AG10803 (cell line): ENCODE measurements at places on chromosomes 13 and 19.

DNA sequence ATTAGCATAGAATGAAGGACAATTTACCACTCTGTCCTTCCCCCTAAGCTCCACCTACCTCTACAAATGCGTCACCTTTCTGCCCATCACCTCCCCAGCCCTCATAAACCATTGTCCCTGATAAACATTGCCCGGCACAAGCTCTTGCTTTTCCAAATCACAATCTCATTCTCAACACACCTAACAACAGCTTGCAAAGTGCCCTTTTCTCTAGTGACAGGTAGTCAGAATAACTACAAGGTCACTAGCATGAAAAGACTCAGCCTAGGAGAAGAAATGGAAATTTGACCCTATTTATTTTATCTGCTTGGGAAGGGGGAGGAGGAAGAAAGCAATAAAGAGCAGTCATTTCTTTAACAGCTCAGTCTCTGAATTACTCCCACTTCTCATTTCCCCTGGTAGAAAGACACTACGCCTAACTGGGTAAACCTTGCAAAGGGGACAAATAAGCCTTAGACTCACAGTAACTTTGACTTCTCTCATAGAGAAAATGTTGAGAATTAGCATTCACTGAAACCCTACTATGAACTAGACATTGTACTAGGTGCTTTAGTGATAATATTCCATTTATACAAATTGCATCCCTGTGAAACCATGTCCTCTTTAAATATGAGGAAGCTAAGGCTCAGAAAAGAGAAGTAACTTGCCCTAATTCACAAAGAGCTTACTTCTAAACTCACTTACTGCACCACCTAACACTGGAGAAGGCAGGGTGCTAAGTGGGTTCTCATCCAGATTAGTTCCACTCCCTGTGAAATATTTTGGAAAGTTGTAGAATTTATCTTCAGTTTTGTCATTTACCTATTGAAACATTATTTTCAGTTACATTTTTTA lies 116.2 kb upstream of the FNDC3A start:
- DNase-seq: no peak

DNA sequence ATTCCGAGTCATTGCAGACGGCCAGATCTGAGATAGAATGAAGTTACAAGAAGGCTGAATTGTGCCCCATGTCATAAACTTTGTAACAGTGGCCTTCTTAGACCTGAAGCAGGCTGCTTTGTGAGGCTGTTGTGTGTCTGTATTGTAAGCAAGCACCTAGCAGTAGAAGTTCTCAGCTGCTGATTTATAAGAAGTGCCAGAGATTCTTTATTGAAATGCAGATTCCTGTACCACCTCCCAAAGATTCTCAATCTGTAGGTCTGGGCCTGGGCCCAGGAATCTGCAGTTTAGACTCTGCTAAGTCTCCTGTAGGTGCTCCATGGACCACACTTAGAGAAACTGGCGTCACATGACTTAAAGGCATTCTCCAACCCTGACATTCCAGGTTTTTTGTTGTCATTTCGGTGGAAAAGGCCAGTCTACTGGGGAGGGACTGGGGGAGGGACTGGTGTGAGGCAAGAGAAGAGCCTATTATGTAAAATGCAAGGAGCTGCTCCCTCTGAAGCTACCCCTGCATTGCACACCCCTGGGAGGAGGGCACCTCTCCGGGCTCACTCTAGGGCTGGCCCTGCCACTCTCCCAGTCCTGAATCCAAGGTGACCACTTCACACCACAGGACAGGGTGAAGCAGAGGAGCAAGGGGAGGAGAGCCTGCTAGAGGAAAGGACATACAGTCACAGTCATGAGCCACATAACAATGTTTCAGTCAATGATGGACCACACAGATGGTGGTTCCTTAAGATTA lies 769 bp upstream of the TMEM272 start:
- DNase-seq: no peak

DNA sequence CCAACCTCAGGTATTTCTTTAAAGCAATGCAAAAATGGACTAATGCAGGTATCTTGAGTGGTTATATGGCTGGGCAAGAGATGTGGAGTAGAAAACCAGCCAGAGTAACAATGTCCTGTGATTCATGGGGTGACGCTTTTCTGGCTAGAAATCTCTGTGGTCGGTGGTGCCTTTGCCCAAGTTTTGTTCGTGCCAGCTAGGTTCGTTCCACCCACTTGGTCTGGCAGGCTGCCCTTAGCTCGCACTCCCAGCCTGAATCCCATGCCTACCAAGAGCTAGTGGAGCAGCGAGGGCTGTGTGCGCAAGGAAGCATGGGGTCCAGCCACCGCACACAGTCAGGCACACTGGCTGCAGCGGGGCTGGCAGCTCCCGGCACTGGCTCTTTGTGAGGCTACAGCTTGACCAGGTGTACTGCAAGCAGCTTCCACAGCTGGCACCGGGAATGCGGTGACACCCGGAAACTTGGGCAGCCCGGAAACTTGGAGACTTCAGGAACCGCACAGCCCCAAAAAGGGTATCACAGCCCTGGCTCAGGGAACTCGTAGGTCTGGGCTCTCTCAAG lies 349.6 kb upstream of the PCDH20 start:
- DNase-seq: no peak

DNA sequence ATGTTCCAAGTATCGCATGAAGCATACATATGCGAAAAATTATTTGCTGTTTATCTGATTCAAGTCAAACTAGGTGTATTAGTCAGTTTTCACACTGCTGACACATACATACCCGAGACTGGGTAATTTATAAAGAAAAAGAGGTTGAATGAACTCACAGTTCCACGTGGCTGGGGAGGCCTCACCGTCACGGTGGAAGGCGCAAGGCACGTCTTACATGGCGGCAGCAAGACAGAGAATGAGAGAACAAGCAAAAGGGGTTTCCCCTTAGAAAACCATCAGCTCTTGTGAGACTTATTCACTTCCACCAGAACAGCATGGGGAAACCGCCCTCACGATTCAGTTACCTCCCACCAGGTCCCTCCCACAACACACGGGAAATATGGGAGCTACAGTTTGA lies 13.0 kb upstream of the PROZ start:
- no peak for DNase-seq

- no peak for DNase-seq
Measured at GRCh38 chr13:73082895-73083294, 24.1 kb downstream of the KLF5 start.

- DNase-seq: no peak
Measured at GRCh38 chr19:34578751-34579150, 97.2 kb downstream of the WTIP start.

- DNase-seq: no peak
Measured at GRCh38 chr13:67769987-67770341, 539.8 kb upstream of the PCDH9 start.

GRCh38 chr19:49264258-49264657 lies 60.7 kb downstream of the SLC6A16 start:
- no peak for DNase-seq

DNA sequence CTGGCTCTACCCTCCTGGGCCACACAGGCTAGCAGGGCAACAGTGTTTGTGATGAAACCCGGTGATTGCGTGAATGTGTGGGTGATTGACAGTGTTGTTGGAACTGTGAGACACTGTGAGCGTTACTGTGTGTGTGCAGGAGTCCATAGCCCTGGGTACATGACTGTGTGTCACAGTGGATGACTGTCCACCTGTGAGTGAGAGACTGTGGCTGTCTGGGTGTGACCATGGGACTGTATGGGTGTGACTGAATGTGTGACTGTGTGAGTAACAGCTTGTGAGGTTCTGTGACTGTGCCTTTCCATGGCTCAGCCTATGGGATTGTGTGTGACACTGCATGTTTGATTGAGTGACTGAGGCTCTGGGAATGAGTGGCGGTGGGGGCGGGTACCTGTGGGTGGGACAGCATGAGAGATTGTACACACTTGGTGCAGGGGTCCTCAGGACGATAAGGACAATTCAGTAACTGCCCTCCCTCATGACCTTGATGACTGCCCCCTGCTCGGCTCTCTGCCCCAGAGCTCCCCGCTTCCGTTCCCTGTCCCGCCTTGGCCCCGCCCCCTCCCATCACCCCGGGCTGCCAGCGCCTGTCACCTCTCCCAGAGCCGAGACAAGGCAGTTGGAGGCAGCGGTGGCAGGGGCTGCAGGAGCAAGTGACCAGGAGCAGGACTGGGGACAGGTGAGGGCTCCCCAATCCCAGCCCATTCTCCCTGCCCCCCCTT lies at the start of gene GIPR:
TSS of gene GIPR (plus strand) at position 602 of the 722 bp plus-strand sequence. CDS start 1,300 bp downstream, outside the sequence.
- peak; percentile 8 for DNase-seq

GRCh38 chr19:3526507-3527237 lies 12.3 kb upstream of the TEKTIP1 start:
- no peak for DNase-seq

GRCh38 chr13:65595916-65596315 lies 1634.2 kb downstream of the PCDH9 start:
- peak; percentile 9 for DNase-seq
